Endothelial cell (in vitro differentiated cells): ENCODE measurements at places on chromosomes 7 and 10. TPM values are rescaled to one million over a fixed set of nuclear protein-coding genes. Genes with fewer than 3 reads are reported as not detected.

DNA sequence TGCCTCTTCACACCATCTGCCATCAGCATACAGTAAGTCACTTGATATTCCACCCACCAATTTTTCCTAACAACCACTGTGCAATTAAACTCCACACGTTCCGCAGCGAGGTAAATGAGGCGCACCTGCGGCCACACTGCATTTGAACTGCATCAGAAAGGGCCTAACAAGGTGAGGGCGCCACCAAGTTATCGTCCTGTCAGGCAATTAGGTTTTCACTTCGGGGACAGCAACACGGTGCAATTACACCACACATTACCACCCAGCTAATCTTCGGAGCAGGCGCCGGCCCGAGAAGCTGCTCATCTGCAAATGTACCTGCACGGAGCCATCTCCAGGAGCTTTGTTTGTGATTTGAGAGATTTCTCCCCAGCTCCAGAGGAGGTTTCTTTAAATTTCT is 84.4 kb downstream of the EBF3 start:
- no peak overlapping the region for H3K4me3 ChIP-seq
- H3K27ac ChIP-seq, result no peak overlapping the region
- H3K27me3 ChIP-seq, result peaks cover 5% of the 10 kb centered on the region
- DNase-seq, result no peak
- no peaks in the 10 kb centered on the region for H3K4me1 ChIP-seq

LMOD2 gene
- not detected for total RNA-seq

SAMD9 gene
- 0.56 TPM for total RNA-seq

FLNC gene
- 7.7 TPM for total RNA-seq

MICALL2 gene
- total RNA-seq, result 25.0 TPM
